ENCODE measurements at places on chromosomes 2 and 18.

DNA sequence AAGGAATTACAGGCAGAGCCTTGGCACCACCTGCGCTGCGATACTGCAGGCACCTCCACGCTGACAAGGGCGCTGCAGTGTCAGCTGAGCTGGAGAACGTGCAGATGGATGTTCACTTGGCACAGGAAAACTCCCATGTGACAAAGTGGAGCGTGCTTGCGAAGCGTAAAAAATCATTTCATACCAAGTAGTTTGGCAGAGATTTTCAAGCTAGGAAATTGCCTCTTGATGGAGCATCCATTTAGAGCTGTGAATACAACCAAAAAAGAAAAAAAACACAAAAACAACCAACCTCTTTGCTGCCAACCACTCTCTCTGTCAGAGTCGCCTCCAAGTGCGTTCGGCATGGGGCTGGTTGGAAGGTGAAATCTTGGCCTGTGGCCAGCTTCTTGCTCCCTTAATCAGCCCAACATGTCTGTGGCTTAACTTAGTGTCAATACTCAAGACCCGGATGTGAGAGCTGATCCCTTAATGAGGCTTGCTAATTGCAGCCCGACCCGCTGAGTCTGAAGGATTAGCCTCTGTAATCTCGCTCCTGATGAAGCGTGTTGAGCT, 38.1 kb downstream of the ACOXL start:
- peak; percentile 2 for DNase-seq

DNA sequence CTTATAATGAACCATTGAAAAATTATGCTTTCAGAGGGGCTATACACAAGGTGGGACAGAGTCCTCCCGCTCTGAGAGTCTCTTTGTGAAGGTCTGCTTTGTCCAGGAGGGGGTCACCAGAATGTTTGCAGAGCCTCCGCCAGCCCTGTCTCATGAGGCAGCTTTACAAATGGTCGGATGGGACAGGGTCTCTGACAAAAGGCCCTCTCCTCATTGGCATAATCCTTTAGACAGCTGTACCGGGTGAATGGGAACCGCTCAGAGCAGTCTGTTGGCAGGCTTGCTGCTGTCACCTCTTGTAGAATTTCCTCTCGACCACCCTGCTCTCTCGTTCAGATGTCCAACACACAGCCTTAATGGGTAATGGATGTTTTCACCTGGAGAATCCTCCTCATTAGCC, 40.2 kb upstream of the TGIF1 start:
- no peak for DNase-seq

DNA sequence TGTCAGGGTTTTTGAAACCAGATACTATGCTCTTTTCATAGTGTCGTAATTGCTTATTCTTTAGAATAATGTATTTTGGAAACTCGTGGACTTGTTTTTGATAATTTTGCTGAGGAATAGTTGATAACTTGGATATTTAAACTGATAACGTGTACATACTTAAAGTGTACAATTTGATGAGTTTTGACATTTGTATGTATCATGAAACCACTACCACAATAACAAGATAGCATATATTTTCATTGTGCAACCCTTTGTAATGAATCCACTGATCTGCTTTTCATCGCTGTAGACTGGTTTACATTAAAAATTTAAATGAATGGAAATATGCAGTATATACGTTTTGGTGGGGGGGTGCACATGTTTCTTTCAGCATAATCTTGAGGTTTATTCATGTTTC, 45.8 kb downstream of the AGFG1 start:
- DNase-seq = no peak

DNA sequence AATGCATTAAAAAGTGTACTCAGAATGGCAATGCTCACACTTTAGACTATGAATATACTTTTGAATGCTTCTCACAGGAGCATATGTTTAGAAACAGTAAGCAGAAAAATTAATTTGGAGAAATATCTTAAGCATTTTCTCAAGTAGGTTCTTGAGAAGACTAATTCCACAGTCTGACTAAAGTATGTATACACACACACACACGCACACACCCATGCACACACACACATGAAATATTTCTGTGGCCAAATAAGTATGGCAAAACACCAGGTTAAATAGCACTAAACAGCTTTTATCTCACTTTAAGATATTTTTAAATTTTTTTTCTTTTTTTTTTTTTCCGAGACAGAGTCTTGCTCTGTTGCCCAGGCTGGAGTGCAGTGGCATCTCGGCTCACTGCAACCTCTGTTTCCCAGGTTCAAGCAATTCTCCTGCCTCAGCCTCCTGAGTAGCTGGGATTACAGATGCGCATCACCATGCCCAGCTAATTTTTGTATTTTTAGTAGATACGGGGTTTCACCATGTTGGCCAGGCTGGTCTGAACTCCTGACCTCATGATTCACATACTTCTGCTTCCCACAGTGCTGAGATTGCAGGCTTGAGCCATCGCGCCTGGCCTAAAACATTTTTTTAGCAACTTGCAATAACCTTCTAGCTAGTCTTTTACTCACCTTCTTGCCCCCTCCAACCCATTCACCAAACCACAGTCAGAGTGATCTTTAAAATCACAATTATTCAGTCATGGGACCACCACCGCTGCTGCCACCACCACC, 67.5 kb upstream of the SCG2 start:
- peak; percentile 38 for DNase-seq

DNA sequence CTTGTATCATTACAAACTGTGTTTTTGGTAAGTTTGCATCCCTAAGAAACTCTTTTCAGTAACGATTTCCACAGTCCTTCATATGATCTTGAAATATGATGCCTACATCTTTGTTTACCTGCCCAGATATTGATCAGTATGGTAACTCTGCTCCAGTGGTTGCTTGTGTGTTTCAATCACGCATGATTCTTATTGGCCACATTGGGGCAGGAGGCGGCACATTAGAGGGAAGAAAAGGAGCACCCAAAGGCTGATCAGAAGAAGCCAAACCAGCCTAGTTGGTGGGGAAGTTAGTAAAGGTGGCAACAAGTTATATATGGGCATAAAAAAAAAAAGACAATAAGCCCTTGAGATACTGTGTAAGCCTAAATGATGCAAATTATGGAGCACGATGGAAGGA, 158.9 kb downstream of the RHBDD1 start:
- DNase-seq = no peak

DNA sequence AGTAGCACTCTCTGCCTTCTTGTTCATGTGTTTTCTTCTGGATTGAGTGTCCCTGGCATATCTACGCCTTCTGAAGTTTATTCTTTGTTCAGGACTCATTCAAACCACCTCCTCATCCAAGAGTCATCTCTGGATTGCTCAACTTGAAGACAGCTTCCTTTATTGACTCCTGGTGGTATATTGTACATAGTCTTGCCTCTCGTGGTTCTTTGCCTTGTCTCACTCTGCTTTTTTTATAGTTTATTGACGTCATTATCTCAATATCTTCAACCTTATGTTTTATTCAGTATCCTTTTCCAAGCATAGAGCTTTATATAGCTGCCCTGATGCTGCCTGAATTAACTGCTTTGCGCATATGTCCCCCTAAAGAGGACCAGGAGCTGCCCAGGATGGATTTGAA, 161.7 kb downstream of the INSIG2 start:
- DNase-seq = peak; percentile 57

- peak; percentile 91 for DNase-seq
These were observed 678.9 kb upstream of the FANCL start for GRCh38 chr2:58920001-58920400.

GRCh38 chr2:86140969-86141392, 34.9 kb downstream of the PTCD3 start:
- DNase-seq = no peak

DNA sequence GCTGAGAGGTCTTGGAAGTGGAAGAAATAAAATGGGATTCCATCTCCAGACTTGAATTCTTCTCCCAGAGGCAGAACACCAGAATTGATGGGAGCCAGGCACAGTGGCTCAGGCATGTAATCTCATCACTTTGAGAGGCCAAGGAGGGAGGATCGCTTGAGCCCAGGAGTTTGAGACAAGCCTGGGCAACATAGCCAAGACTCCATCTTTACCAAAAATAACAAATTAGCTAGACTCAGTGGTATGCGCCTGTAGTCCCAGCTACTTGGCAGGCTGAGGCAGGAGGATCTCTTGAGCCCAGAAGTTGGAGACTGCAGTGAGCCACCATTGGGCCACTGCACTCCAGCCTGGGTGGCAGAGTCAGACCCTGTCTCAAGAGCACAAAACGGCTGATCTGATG, 144.3 kb downstream of the C1D start:
- peak; percentile 41 for DNase-seq

- peak; percentile 86 for DNase-seq
These were observed 34.8 kb upstream of the PPP4R1 start for GRCh38 chr18:9649164-9649540.

GRCh38 chr2:140880573-140880972, 1250.2 kb downstream of the LRP1B start:
- no peak for DNase-seq

DNA sequence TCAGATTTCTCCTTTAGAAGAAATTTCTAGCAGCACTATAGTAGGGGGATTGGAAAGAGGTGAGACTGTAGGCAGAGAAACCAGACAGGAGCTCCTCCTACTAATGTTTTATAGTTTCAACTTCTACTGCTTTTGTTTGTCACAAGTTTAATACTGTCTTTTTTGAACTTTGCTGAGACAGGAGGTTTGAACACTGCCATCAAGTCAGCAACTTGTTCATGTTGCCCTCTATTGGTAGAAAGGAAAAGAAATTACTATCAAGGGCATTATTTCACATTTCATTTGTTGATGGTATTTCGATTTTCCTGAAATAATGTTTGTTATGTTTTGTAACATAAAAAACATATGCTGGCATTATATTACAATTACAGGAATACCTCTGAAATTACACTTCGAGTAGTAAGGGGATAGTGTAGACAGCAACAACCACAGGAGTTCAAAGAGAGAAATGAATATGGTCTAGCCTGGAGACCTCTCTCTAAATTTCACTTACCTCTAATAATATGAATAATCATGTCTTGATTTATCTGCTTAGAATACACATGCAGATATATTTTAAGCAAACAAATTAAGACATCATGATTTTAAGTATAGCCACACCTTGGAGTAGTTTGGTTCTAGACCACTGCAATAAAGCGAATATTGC, 12.4 kb upstream of the CCDC88A start:
- DNase-seq = peak; percentile 45

DNA sequence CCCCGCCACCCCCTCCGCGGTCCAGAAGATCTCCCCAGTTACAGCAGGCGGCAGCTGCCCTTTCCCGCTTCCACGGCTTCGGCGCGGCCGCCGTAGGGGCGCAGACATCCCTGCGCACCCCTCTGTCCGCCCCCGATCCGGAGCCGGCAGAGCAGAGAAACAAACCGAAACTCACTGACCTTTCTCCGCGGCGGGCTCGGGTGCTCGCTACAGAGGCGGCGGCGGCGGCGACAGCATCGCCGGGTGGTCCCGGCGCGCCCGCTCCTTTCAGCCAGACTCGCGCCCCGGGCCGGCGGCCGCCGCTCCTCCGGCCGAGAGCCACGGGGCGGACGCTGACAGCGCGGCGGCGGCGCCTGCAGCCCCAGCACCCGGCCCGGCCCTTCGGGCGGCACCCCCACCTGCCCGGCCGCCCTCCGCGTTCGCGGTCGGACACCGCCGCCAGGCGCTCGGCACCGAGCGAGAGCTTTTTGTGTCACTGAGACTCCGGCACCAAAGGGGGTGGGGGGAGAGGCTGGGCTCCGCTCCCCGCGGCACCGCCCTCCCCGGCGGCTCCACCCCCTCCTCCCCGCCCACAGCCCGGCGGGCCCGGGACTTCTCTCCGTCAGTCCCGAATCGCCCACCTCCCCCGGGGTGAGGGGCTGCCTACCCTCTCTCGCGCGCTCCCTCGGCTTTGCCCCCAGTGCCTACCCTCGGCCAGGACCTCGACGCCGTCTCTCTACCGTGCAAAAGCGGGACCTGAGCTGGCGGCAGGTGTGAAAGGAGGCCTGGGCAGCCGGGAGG, 1.4 kb upstream of the RNF152 start:
- peak; percentile 83 for DNase-seq

- DNase-seq = no peak
These were observed 124.3 kb downstream of the RBMS1 start for GRCh38 chr2:160368988-160369930.

DNA sequence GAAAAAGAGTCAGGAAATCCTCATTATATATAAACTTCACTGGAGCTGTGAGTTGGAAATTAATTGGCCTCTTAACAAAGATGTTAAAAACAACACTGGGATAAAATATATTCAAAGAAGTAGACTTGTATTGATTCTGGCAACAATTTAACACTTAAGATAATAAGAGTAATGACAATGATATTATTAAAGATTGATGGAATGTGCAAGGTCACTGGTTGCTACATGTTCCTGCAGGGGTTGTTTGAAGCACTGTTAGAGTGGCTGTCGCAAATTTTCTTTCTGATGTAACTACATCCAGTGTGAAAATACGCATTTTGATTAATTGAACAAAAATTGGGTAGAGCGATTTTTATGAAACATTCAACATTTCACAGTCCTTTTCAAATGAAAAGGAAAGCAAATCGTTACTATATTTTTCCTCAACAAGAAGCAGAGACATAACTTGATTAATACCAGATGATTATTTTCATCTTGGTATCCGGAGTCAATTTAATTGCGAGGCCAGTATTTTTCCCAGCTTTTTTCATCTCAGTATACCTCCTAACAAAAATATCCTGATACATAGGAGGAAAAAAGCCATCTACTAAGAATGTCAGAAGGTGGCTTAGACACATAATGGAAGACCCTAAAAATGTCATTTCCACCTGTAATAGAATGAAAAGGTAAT, 6.1 kb downstream of the PTGR3 start:
- no peak for DNase-seq

DNA sequence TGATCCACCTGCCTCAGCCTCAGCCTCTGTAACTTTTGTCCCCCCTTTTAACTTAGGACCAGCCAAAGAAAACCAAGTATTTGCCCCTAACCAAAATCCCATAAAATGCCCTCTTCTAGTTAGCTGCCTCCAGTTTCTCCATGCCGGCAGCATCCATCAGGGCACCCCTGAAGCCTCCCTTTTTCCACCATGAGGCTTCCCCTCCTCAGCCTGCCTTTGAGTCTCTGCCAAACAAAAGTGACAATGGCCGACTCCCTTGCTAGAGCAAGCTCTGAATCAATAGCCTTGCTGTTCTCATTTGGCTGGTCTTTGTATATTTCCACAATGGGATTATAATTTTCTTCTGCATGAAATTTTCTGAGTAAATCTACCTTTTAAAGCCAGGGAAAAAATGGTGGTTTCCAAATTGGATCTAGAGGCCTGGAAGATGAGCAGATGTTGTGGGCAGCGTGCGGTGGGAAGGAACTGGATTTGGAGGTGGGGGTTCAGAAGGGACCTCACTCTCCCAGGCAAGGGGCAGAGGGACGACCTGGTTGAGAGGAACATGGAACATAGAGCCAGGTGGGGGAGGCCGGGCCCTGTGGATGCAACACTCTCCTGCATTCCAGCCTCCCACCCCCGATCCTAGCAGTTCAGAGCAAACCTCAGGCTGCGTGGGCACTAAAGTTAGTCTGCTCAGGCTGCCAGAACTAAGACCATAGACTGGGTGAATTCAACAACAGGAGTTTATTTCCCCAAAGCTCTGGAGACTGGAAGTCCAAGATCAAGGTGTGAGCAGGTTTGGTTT, 80.6 kb downstream of the HS6ST1 start:
- DNase-seq = no peak

GRCh38 chr2:2825062-2825461, 494.0 kb upstream of the MYT1L start:
- DNase-seq = no peak

- peak; percentile 70 for DNase-seq
These were observed 255.4 kb downstream of the EXOC6B start for GRCh38 chr2:72570413-72570812.
